Immature natural killer cell (primary cell): ENCODE measurements at places on chromosomes 6 and 20.

GRCh38 chr20:44590980-44591778 is 8.8 kb downstream of the PKIG start:
- DNase-seq, result no peak

GRCh38 chr6:2782825-2783187 is 17.6 kb downstream of the WRNIP1 start:
- DNase-seq, result no peak

- DNase-seq, result no peak
Measured at GRCh38 chr6:12182676-12183075, 107.5 kb upstream of the EDN1 start.

GRCh38 chr6:111150577-111150976 is 63.3 kb downstream of the SLC16A10 start:
- no peak for DNase-seq

GRCh38 chr6:161744211-161745067 is 470.6 kb upstream of the AGPAT4 start:
- no peak for DNase-seq

- DNase-seq, result no peak
Measured at GRCh38 chr20:37205794-37206193, 26.4 kb upstream of the MROH8 start.

- DNase-seq, result no peak
Measured at GRCh38 chr6:46273911-46274310, 103.1 kb upstream of the ENPP5 start.

- DNase-seq, result no peak
Measured at GRCh38 chr20:45976086-45976485, 4.1 kb upstream of the ZNF335 start.

DNA sequence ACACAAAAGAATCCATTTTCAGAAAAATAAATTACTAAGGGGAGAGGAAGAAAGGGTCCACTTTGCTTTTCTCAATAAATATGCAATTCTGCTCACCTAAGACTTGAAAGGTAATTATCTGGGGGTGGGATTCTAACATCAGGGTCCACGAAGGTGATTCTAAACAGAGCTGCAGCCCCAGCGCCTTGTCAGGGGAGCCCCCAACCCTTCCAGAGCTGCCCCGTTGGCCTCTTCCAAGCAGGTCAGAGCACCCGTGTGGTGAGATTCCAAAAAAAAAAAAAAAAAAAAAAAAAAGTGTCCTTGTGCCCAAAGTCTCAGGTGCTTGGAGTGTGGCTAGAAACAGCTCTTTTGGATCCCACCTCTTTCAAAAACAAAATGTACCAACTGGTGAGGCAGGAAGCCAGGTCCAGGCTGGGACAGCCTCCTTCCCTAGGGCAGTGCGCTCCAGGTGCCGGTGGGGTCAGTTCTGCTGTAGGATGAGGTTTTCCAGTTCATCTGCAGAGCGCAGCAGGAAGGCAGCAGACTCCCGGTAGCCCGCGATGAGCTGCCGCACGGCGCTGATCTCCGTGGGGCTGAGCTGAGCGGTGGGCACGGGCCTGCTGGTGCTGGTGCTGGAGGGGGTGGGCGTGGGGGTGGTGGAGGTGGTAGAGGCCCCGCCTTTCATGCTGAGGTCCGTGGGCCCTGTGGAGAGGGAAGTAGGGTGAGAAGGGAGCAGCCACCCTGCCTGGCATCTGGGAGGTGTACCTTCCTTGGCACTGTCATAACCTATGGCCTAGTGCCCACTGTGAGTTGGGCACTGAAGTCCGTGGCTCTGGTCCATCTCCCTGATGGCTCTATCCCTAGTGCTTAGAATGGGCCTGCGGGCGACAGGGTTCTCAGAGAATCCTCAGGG is 89.3 kb downstream of the ASXL1 start:
- DNase-seq, result no peak

GRCh38 chr6:128712898-128713297 is 170.0 kb upstream of the LAMA2 start:
- DNase-seq, result no peak

- DNase-seq, result no peak
Measured at GRCh38 chr20:34388000-34388399, 24.9 kb downstream of the ITCH start.

DNA sequence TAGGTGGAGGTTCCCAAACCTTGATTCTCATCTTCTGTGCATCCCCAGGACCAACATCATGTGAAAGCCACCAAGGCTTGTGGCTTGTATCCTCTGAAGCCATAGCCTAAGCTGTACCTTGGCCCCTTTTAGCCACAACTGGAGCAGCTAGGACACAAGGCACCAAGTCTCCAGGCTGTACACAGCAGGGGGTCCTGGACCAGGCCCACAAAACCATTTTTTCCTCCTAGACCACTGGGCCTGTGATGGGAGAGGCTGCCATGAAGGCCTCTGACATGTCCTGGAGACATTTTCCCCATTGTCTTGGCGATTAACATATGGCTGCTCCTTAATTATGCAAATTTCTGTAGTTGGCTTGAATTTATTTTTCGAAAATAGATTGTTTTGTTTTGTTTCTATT is 114.8 kb upstream of the LAMA2 start:
- DNase-seq, result no peak

DNA sequence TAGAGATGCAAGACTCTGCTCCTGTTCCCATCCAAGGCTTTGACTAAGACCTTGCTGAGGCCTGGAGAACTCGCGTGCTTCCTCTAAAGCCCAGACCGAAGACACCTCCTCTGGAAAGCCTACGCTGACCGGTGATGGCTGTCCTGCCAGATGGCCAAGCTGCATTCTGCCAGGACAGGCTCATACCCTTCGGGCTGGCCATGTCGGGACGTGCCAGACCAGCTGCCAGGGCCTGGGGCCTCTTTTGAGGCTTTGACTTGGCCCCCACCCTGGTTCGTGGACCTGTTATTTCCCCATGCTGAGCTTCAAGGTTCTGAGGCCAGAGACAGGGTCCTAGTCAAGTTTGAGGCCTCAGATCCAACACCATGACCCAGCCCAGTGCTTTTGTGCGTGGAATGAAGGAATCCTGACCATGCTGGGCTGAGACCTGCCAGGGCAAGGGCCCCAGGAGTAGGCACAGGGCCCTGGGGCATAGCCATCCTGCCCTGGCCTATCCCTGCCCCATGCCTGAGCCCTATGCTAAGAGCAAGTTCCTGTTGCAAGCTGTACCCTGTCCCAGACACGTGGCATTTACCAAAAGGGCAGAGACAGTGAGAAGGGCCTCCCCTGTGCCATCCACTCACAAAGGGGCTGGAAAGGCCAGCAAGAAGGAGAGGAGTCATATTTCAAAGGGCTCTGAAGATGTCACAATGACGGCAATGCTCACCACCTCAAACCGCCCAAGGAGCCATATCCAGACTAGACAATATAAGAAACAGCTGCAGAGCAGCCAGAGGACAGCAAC is 42.8 kb downstream of the MRPL14 start:
- no peak for DNase-seq

DNA sequence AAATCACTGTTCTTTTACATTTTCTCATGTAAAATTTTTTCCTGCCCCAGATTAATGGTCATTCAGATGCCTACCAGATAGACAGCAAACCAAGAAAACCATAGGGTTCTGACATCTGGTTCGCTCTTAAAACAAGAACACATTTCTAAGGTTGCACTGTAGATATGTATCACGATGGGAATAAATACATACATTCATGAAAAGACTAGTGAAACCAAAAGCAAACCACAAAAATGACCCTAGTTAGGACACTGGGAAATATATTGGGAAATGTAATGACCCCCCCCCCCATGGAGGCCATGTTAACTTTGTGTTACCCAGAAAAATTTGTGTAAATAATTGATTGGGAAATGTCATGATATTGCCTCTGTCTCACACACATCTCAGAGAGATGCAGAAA is 37.5 kb downstream of the MTFR2 start:
- no peak for DNase-seq

GRCh38 chr20:37114012-37114411 is 18.2 kb upstream of the RBL1 start:
- DNase-seq, result no peak

DNA sequence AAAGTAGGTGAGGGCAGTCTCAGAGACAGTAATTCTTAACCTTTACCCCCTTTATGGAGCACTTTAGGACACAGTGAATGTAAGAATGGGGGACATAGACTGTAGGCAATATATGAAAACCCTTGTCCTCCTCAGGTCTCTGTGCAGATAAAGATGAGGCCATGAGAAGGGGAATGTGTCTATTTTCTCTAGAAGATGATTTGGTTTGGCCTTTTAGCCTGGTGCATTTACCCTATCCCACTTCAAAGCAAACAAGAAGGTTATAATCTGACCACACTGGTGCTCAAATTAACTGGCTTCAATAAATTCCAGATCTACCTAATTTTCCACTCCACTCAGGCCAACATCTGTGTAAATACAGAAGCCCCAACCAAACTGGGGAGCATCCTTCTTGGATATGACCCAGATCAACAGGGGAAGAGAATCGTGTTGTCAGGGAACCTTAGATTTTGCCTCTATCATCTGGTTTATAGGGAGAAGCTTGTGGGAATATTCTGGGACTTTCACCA is 42.4 kb downstream of the RIPOR2 start:
- no peak for DNase-seq

GRCh38 chr20:63054103-63054474 is 47.3 kb upstream of the BHLHE23 start:
- DNase-seq, result no peak

GRCh38 chr20:63238031-63238430 is 2.3 kb downstream of the BIRC7 start:
- DNase-seq, result no peak

GRCh38 chr6:74161380-74161779 is 465.4 kb downstream of the CD109 start:
- DNase-seq, result no peak

DNA sequence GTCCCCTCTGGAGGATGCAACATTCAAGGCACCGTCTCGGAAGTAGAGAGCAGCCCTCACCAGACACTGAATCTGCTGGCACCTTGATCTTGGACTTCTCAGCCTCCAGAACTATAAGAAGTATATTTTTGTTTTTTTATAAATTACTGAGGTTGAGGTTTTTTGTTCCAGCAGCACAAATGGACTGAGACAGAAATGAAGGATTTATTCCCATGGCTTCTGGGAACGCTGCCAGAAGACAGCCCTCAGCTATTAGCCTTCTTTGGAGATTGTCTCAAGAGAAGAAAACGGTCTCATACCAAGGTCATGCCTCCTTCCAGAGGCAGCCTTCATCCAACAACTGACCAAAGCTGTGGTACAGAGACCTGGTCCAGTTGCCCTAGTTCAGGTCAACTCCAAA is 85.4 kb downstream of the CHMP4B start:
- no peak for DNase-seq

- DNase-seq, result no peak
Measured at GRCh38 chr6:42933205-42933604, 3.9 kb downstream of the CNPY3 start.

- no peak for DNase-seq
Measured at GRCh38 chr6:128443553-128443952, 76.8 kb downstream of the PTPRK start.

DNA sequence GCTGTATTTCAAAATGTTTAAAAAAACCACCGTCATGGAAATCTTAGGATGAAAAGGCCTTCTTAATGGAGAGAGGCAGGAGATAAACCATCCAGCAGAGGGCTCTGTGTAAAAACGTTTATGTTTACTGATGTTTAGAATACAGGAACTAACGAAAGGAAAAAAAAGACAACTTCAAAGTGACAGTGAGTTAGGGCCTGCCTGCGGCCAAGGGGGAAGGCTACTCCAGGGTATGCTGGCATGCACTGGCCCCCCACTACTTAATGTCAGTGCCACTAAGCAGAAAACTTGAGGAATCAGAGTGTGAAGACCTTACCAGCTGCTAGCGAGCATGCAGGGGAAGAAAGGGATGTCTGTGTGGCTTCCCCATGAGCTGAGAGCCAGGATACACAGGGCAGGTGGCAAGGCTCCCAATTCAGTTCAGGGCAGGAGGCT is 47.7 kb downstream of the AKAP7 start:
- peak; percentile 44 for DNase-seq

DNA sequence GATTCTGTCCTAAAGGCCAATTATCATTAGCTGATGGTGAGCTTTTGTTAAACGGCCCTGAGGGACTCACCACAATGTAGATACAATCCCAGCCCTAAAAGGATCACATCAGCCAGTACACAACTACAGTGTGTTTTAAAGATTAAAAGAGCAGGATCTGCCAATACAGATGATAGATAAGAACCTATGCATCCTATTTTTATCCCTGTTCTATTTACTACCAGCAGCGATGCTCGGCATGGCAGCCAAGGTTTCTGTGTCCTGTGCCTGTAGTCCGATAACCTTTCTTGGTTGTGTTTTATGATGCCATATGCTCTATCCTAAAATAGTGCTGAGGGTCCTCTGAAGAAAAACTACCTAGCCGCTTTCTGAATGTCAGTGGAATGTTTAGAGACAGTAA is 289.4 kb downstream of the PHACTR1 start:
- DNase-seq, result no peak

- DNase-seq, result no peak
Measured at GRCh38 chr6:8530785-8531435, 95.6 kb upstream of the SLC35B3 start.

DNA sequence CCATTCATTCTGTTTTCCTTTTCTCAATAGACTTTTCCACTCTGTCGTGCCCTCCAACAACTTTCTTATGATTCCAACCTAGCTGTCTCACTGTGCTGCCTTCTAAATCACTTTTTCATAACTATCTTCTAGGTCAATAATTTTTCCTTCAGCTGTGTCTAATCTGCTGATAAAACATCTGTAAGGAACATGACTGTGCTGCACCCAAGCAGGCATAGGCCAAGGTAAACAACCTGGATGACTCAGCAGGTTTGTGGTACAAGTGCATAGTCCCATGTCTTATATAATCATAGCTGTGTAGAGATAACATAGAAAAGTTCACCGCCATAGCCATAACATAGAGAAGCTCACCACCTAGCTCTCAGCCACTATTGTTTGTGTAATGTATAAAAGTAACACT is 332.3 kb downstream of the PLCB1 start:
- no peak for DNase-seq

DNA sequence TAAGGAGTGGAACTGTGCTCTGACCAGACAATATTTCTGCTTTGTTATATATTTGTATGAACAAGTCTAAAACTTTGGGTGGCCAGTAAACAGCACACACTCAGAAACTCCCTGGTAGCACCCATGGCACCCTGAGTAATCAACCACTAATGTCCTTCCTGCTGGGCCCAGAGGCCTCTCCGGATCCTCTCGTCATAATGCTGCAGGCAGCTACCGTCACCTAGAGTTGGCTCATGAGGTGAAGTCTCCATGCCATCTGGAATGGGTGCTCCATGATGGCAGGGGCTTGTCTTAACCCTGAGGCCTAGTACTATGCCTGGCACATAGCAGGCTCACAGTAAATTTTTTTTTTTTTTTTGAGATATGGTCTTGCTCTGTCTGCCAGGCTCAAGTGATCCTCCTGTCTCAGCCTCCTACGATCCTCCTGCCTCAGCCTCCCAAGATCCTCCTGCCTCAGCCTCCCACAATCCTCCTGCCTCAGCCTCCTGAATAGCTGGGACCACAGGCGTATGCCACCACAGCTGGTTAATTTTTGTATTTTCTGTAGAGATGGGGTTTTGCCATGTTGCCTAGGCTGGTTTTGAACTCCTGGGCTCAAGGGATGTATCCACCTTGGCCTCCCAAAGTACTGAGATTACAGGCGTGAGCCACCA is 3.0 kb upstream of the SDCBP2 start:
- DNase-seq, result no peak

GRCh38 chr6:162621246-162621645 is 106.3 kb downstream of the PRKN start:
- DNase-seq, result peak; percentile 3

- no peak for DNase-seq
Measured at GRCh38 chr6:33854572-33855030, 50.8 kb upstream of the MLN start.

GRCh38 chr6:149089510-149089909 is 228.0 kb upstream of the TAB2 start:
- no peak for DNase-seq
